NCI-H1105 (cell line): ENCODE measurements at places on chromosomes 1 and 21.
A peak's percentile ranks its signal among the peaks of the same experiment; 100 is the strongest.

GRCh38 chr1:167938080-167938636 is 1.3 kb upstream of the MPC2 start:
- no peak for DNase-seq

GRCh38 chr1:8525558-8526275 is 207.8 kb downstream of the SLC45A1 start:
- peak; percentile 88 for DNase-seq

GRCh38 chr1:32448773-32449456 is 16.0 kb upstream of the ZBTB8B start:
- no peak for DNase-seq

DNA sequence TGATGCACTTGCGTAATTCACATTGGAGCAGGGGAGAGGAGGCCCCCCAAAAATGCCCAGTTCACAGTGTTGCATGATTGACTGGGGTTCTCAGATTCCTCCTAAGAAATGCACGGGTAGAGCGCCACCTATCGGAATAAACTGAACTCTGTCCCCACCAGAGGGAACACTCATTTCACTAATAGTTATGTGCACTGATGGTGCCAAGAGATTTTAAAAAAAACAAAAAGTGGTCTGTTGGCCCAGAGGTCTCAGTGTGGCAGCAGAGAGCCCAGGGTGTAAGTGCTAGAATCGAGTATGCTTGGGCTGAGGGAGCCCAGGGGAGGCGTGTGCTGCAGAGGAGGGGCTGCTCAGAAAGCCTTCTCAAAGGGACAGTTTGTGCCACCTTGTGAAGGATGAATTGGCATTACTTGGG is 6.9 kb downstream of the PINK1 start:
- peak; percentile 30 for DNase-seq

- no peak for DNase-seq
Measured at GRCh38 chr1:82597649-82598048, 796.9 kb downstream of the ADGRL2 start.

DNA sequence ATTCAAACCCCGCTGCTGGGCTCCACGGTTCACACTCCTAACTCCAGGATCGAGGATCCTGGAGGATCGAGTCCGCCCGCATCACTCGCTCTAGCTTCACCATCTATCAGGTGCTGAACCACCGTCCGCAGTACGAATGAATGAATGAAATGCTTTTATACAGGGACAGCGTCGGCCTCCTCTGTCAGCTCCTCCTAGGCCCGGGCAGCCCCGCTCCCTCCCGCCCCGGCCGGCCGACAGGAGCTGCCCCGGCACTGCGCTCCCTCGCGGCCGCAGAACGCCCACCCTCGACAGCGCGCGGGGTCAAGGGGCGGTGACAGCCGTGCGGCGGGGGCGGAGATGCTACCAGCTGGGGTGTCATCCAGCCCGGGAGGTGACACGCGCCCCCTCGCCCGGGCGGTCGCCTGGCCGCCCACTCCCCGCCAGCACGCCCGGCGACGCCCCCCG is 520 bp downstream of the ZBTB17 start:
- DNase-seq = peak; percentile 41

DNA sequence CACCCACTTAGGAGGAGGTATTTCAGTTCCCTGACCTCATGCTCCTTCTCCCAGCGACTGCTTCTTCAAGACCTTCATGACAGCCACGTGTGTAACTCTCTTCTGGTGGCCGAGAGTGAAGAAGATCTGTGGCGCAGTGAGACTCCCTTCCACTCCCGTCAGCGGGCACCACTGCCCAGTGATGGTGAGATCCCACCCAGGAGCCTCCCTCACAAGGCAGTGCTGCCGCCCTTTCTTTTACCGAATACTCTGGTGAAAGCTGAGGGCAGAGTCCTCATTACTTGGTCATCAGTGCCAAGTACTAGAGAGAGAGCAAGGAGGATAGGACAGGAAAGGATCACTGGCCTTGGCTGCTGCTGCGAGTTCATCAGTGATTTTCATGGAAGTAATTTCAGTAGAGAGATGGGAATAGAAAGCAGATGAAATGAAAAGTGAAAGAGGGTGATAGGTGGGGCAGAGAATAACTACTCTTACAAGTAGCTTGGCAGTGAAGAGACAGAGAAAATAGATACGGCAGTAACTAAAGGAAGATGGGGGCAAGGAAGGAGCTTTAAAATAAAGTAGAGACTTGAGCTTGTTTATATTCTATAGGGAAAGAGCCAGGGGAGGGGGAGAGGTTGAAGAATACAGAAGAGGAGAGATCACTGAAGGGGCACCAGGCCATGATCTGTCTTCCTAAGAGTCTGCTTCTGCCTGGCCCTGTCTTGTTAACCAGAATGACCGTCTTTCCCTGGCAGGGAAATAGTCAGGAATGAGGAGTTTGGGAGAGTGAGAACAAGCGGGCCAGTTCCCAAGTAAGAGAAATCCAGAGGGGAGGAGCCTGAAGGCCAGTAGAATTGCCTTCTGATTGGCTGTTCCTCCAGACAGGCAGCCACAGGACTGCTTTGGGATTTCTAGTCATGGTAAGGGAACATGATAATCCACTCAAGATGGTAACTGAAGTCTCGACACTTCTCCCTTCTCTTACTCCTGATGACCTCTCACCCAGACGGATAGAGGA is 18.3 kb downstream of the HYI start:
- no peak for DNase-seq

DNA sequence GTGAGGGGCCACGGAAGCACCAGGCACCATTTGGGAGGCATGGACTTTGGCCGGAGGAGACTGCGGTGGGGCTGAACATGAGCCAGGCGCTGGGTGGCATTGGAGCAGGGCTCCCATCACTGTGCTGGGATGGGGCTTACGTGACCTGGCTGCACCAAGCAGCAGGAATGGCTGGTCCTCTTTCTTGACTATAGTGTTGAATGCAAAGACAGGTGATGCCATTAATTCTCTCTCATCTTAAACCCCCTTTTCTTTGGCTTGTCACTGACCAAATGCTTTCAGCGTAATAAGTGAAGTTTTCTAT is 447.9 kb downstream of the CAMTA1 start:
- DNase-seq = no peak

GRCh38 chr1:86914998-86915736 is 732 bp downstream of the HS2ST1 start:
- DNase-seq = peak; percentile 63

DNA sequence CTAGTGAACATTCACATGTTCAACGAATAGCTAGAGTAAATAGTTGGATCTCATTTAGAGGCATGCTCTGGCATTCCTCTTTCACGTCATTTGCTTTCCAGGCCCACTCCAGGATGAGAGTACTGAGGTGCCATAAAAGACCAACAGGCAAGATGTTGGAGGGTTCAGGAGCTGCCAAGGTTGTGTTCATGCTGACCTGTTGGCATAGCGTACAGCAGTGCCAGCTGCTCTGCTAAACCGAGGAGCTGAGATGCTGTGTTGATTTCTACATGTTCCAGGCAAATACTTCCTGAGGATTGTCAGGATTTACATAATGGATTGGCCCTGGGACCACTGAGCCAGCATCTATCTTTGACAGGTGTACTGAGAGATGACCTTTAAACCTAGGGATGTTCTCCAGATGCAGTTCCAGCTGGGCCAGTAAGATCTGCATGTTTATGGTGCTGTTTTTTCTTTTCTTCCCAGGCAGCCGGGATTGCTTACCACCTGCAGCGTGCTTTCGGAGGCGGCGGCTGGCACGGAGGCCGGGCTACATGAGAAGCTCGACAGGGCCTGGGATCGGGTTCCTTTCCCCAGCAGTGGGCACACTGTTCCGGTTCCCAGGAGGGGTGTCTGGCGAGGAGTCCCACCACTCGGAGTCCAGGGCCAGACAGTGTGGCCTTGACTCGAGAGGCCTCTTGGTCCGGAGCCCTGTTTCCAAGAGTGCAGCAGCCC is 66.9 kb downstream of the DISC1 start:
- no peak for DNase-seq

DNA sequence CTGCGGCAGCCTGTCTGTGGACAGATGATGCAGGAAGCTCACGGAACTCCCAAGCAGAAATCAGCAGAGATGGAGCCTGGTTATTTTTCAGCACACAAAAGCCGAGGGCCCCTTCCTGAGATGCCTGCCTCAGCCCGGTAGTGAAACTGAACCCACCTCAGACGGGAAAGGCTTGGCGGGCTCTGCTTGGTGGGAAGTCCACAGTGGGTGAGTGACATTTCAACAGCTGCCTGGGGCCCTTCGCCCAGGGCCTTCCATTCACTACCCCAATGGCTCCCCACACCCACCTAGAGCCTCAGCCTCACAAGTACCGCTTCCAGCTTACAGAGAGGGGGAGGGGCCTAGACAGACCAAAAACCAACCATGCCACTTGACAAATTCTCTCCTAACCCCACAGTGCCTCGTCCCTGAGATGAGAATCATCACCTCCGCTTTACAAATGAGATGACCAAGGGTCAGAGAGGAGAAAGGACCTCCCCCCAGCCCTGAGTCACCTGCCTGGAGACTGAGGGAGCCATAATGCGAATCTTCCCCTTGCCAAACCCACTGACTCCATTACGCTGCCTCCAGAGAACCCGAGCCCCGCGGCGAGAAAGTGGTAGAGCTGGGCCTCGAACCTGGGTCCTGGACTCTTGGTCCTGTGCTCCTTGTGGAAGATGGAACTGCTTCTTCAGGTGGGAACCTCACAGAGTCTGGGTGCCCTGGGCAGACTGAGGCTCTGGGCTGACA is 3.4 kb upstream of the ECE1 start:
- no peak for DNase-seq

DNA sequence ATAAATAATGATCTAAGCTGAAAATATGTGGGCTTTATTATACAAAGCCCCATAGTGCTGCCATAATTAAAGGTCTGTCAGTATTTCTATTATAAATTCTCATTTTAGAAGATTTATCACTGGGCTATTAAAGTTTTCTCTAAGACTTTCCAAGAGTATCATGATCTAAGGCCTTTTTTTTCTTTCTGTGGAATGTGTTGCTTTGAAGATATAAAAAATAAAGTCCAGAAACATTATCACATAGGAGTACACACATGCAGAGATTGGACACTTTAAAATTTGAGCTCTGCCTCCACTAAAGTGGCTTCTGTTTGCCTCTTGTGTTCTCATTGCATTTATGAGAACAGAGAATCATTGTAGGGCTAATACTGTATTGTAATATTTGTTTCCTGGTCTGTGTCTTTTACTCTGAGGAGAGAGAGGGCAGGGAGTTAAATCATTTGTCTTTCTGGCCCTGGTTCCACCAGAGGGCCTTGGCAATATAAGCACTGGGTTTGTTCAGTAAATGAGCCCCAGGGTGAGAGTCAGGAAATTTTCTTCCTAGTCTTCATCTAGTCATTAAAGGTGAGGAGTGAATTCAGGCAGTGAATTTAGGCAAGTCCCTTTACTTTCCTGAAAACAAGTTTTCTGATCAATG is 70.2 kb downstream of the NFIA start:
- DNase-seq = no peak

DNA sequence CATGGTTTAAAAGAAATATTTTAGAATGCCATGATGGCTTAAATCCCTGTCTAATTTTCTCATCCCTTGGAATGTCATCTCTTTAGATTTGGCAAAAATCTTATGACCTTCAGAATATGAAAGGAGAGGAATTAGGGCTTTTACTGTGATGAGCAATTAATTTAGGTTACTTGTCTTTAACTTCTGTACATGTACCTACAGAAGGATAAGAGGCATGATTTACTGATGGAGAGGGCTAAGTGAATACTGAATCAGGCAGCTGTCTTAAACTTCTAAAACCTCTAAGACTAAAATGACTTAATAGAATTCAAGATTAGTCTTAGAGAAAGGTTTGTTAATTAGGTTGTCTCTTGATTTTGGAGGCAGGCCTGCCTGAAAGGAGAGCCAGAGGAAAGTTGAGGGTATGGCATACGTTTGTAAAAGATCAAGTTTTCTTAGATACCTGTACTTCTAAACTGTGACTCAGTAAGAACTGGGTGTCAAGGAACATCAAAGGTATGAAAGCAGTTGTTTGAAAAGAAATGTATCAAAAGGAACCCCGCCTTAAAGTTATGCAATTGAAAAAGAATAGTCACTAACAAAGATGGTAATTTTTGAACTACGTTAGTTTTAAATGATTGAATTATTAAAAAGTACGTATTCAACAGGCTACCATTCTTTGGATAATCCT is 12.5 kb downstream of the MACO1 start:
- DNase-seq = no peak

DNA sequence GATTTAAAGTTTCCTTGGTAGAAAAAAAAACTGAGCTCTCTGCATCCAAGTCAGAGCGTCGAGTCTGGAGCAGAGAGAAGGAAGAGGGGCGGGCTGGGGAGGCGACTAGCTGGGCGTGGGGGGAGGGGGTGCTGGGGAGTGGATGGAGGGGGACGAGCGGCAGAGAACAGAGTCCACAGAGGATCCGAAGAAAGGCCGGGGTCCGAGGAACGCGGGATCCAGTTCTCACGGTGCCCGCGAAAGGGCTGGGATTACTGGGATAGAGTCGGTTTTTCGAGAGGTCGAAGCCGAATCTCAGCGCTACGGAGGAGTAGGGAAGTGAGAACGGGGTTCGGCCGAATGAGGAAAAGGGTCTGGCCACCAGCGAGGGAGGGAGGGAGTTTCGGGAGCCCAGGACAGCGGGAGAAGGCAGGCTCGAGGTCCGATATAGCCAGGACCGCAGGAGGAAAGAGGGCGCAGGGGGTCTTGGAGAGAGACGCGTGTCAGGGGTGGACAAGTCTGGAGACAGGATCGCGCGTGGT is 665 bp downstream of the DAB1 start:
- DNase-seq = no peak

DNA sequence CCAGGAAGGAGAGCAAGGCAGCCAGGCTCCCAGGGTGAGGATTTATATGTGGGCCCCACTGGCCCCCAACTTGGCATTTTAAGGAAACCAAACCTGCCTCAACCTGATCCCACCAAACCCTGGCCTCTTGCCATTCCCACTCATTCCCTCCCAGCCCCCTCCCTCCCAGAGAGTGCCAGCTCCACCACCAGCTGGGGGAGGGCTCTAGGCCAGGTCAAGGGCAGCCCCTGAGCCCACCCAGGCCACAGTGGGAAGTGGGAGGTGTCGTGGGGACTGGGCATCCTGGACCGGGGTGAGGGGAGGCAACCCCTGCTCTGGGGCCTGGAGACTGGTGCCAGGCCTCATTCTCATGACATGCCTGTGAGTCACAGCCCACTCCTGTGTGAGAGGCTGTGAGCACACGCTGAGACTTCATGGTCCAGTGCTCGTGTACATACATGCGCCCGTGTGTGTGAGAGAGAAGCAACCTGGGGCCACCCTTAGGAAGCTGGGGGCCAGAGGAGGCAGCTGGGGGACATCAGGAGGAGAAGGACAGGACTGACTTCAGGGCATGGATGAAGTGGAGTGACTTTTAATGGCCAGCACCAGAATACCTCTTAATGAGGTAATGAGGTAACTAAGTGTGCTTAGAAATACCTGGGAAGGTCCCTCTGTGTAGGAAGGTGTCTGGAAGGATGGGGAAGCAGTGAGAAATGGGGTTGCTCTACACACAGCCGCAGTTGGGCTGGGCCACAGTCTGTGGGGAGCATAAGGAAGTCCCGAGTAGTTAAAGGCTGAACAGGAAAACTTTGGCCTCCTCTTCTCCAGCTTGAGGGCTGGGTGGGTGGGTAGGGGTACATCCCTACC is at the start of gene S100A2:
S100A2 (minus strand) TSS at position 316 of the 846 bp plus-strand sequence. CDS start 1,967 bp downstream, outside the sequence.
- DNase-seq = no peak

DNA sequence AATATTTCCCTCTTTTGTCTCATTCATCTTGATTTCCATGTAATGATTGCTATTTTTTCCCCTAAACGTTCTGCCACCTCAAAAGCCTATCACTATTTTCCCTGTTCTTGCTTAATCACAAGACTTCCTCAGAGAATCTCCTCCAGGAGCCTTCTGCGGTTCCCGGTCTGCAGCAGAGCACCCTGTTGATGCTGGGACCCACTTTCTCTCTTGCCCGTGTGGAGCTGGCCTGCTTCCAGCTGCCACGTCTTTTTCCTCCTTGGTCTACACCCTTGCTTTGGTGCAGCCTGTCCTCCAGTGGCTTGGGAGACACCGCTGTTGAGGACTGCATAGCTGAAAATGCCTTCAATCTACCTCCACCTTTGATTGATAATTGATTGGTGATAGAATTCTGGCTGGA is 70.0 kb upstream of the COA6 start:
- no peak for DNase-seq
